ENCODE measurements at places on chromosomes 5 and 9.

DNA sequence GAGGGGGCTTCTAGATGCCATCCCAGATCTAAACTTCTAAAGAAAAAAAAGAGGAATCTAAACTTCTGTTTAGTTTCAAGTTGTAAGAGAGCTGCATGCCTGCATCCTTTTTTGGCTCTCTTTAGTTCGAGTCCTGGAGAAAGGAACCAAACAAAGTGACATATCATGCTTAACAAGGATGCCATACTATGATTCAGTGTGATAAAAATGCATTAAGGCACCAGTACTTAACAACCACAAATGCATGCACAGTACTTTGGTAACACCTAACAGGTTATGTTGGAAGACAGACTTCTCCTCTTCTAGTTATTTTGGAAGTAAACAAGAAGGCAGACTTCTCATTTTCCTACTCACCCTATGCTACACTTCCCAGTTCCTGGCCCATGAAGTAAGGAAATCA is 27.3 kb downstream of the NME5 start:
- DNase-seq, result no peak

DNA sequence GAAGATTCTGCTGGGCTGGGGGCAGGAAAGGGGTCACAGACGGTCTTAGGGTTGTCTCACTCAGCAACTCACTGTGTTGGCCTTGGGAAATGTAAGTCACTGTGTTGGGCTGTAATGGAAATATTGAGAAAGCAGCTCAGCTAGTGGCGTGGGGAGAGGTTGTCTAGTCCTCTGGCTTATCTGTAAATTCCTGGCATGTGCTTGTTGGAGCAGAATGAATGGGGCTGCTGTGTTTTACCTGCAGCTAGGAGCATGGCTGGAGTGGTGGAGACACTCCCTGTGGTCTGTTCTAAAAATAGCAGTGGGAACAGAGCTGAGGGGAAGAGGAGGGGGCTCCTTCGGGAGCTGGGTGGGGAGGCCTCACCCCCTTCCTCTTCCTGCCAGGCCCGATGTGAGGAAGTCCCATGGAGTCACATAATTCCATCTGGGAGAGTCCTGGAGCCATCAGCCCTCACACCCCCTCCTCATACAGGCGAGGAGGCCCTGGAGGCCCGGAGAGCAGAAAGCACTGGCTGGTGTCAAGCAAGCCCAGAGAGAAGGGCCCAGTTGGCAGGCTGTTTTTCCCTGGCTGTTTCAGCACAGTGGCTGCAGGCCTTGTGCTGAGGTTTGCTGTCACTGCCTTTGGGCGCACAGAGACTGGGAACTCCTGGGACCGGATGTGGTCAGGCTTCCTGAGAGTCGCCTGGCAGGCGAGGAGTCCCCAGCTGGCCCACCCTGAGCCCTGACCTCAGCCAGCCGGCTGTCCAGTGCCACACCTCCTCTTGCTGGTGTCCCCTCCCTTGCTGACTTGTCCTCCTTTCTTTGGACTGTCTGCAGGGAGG is 84.9 kb downstream of the RGS3 start:
- no peak for DNase-seq

DNA sequence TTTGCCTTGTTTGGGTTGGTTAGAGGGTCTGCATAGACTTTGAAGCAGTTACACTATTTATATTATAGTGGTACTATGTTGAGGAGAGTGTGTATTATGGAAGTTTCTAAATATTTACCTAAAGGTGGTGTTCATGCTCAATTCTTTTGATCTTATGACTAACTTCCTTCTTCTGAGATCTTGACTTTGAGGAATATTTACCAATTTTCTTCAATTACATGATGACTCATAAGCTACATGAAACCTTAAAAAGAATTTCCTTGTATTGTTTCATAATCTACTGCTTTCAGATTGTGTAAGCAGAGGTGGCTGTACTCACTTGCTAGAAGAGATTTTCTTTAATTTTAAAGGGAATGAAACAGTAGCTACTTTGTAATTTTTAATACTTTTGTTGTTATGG is 276.1 kb downstream of the TAF11L14 start:
- no peak for DNase-seq

DNA sequence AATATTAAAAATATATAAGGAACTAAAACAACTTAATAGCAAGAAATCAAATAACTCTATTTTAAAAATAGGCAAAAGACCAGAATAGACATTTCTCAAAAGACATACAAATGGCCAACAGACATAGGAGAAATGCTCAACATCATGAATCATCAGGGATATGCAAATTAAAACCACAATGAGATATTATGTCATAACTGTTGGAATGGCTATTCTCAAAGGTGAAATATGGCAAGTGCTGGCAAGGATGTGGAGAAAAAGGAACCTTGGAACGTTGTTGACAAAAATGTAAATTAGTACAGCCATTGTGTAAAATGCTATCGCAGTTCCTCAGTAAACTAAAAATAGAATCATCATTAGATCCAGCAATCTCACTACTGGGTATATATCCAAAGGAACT is 468.5 kb downstream of the NFIB start:
- DNase-seq, result no peak

DNA sequence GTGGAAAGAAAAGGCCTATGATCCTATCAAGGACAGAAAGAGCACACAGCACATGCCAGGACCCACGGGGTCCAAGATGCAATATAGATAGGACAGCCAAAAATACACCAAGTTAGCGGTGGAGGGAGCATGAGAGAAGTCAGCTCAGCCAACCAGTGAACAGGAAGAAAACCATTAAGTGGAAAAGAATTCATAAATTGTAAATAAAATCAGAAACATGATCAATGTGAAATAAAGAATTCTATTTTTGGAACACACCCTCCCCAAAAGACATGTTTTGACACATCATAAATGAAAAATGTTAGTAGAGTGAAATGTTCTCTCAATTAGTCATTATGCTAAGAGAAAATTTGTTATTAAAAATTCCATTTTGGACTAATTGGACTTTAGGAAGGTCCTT is 35.6 kb downstream of the ATPSCKMT start:
- DNase-seq, result no peak

DNA sequence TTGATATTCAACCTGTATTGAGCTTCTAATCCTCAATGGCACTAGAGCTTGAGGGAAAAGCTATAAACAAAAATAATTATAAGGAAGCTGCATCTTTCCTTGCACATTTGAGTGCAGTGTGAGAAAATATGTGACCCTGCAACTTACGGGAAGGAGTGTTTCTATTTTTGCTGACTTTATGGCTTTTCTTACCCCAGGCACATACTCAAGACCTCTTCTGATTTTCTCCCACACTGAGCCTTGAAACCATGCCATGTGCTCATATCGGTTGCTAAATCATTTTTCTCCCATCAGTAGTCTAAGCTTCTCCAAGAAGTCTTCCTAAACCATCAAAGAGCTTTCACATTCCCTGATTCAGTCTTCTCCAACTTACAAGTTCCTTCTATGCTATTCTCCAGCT is 91.5 kb downstream of the CDH6 start:
- no peak for DNase-seq
